NCI-H1436 (cell line): ENCODE measurements at places on chromosomes 3 and 15.

GRCh38 chr3:120528163-120528562 is 68.0 kb upstream of the NDUFB4 start:
- DNase-seq: no peak

DNA sequence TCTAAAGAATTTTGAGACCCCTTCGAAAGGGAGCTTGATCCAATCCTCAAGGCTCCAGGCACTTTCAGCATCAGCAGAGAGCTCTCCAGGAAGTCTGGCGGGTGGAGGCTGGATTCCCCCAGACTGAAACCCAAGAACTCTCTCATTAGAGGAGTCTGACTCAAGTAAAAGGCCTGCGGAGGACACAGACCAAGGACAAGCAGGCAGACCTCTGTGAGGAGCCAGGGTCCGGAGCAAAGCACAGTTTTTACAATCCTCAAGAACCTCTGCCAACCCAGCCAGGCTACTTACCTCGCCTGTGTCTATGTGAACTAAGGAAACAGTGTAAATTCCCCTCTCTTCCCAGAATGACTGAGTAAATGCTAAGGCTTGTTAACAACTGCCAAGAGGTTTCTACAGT is 86.2 kb downstream of the FBN1 start:
- DNase-seq: no peak

GRCh38 chr3:189710620-189711402 is 79.6 kb downstream of the TP63 start:
- no peak for DNase-seq

GRCh38 chr3:62774221-62774620 is 101.0 kb downstream of the CADPS start:
- DNase-seq: no peak

DNA sequence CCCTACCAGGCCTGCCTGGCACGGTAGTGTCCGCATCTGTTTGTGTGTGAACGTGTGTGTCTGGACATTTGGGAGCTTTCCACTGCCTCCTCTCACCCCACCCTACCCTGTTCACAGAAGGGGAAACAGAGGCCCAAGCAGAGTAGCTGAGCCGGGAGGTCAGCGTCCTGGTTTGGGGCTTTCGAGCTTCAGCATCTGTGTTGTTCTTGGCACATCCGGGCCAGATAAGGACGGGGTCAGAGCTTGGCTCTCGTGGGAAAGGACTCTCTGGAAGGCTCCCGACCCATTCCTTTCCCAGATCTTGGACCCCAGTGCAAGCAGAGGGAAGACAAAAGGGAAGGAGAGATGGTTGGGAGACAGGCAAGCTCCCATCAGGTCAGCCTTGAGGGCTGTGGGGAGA is 6.3 kb upstream of the PTH1R start:
- no peak for DNase-seq

DNA sequence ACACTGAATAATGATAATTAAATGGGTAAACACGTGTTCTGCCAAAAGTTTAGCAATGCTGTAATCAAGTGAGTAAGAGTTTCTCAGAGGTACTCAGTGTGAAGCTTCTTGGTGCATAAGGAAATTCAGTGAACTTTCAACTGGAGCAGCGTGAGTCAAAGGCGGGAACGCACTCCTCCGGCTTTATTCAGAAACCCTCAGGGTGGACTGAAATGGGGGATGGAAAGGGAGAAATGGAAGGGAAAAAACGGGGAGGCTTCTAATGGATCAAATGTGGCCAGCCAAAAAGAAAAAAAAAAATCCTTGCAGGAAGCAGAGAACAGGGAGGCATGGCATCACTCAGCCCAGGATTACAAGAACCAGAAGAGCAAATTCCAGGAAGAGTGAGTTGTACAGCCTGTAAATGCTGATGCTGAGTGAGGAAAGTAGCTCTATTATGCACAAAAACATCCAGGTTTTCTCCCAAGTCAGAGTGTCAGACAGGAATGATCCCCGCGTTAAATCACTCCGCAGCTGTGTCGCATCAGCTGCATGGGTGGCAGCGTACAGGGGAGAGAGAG is 85.3 kb downstream of the ASB7 start:
- DNase-seq: no peak

- DNase-seq: no peak
These were observed 34.1 kb downstream of the SMARCC1 start for GRCh38 chr3:47747558-47747957.

DNA sequence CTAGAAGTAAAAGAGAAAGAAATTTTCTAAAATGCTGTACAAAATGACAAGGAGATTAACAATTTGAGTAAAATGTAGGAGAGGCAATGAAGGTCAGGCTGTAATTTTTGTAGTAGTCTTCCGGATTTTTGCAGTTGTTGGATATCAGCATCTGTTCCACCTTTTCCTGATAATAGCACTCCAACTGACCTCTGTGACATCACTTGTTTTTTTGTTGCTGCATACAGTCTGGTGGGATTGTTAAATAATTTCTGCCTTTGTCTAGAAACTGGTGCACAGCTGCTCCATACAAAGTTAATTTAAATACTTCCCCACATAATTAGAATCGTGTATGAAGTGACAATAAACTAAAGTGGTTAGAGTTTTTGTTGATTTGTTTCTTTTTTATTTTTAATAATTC is 731.4 kb downstream of the PLOD2 start:
- no peak for DNase-seq

DNA sequence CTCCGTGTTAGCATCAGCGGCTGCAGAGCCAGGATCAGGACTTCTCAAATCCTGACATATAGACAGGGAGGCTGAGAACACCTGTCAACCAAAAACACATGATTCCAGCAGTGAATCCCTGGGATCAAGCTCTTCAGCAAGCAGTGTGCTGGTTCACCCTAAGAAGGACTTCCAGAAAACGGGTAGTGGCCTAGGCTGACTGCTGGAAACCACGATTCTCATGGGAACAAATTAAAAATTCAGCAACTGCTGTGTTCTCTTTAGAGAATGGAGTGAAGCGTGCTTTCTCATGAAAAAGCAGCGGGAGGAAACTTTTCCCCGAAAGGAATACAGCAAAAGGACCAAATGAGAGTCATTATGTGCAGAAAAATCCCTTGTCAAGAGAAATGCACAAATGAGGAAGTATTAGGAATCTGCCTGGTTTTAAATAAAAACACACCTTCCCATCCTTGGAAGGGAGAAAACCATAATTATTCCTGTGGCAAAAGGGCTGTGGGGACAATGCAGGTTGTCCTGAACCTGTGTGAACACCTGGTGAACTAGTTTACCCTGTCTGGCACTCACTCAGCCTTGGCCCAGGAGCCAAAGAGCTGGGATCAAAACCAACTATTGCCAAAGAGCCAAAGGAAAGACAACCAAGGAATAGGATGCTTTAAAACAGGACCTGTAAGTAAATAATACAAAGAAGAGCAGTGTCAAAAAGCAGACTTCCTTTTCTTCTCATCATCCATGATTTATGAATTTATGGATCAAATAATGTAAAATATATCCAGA is 13.4 kb downstream of the IL12A start:
- DNase-seq: no peak

DNA sequence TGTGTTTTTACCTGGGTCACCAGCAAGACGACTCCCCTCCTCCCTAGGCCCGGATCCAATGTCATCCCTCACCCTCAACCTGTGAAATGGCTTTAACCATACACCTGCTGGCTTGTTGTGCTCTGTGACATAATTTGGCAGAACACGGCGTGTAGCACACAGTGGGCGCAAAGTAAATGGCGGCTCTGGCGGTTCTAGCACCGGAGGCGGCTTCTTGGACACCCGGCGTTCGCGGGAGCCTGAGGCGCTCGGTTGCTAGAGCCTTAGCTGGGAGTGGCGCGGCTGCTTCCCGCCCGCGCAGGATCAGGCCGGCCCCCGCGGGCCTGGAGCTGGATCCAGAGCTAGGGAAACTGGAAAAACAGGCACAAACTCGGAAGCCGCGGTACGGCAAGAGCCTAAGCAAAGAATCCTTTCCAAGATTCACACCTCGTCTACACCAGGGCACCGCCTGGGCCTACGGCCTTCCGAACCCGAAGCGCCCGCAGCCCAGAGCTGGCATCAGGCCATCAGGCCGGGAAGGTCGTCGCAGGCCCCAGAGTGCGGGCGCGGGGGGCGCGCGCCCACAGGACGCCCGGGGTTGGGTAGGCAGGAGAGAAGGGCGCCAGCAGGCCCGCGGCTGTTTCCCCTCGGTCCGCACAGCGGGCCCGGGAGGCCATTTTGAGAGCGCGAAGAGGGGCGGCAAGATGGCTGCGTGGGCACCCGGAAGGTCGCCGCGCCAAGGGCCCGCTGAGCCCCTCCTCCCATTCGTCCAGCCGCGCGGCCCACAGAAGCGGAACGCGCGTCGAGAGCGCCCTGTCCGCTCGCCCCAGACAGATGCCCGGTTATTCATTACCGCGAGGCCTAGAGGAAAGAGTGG is 43.9 kb upstream of the POLG start:
- DNase-seq: no peak

DNA sequence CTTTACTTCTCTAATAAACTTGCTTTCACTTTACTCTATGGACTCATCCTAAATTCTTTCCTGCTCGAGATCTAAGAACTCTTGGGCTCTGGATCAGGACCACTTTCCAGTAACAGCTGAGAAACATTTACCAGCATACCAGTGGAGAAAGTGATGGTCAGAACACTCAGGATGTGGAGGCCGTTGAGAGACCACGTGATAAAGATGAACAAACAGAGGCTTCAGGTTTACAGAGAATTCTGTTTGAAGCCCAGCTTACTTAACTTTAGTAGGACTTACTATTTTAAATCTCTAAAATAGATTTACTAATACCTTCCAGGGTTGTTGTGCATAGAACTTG is 57.0 kb downstream of the FRMD4B start:
- no peak for DNase-seq

DNA sequence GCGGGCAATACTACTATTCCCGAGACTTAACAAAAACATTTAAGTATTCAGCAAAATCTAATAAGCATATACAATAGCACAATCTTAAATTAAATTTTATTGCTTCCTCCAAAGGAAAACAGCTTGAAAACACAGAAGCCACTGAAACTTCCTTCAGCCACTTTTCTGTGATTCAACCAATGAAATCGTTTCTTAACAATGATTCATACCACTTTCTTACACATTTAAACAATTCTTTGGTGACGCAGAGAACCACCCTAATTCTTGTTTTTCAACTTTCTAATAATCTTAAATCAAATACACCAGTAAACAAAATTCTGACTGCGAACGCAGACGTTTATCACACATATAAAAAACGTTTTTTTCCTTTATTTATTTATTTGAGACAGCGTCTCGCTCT is 4.1 kb downstream of the TJP1 start:
- DNase-seq: no peak

DNA sequence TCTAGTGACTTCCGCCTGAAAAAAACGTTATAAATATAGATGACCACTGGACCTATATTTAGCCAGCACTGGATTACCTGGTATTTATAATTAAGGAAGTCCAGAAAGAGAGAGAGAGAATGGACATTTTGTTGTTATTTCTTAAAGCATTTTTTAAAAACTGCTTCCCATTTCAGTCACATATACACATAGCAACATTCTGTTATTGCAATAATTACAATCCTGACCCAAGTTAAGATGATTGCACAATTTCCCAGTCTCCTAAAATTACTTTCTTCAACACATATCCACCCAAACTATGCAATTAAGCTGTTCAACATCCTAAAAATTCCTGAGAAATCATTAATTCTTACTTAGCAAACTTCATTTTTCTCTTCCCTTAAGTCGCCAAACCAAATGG is 37.7 kb downstream of the PCSK6 start:
- DNase-seq: no peak

GRCh38 chr3:48747015-48747615 is 30.1 kb upstream of the IP6K2 start:
- no peak for DNase-seq

DNA sequence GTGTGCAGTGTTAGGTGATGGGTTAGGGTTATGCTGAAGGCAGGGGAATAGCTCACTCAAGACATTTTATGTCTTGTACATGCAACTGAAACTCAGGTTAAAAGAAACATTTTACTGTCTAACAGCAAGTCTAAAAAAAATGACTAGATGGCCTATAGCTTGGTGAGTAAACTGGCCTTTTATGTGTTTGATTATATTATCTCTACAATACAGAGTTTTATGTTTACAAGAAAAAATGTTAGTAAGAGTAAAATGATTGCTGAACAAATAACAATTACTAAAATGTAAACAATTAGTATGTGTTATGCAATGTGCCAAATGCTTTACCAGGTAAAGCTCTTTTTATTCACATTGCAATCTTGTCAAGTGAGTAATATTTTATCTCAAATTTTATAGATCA is 1039.6 kb downstream of the ROBO2 start:
- no peak for DNase-seq

GRCh38 chr15:36814708-36815107 is 235.3 kb downstream of the CDIN1 start:
- no peak for DNase-seq

GRCh38 chr3:56059731-56060130 is 408.5 kb downstream of the ERC2 start:
- no peak for DNase-seq

DNA sequence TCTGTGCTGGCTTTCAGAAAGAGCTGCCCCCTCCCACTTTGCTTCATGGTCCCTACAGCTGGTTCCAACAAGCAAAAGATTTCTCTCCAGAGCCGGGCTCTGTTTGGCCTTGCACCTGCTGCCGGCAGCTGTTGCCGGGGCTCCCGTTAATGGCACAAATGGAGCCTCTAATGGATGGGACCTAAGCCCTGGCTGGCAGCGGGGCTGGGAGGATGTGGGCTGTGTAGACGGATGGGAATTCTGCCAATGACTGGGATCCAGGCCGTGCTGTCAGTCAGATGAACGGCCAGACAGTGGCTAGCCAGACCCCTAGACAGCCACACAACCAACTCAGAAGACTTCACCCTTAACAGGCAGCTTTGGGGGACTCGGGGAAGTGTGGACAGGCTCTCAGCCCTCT is 88.0 kb downstream of the RPLP1 start:
- peak; percentile 71 for DNase-seq

- DNase-seq: no peak
These were observed 9.6 kb downstream of the LRRK1 start for GRCh38 chr15:100928632-100929280.

DNA sequence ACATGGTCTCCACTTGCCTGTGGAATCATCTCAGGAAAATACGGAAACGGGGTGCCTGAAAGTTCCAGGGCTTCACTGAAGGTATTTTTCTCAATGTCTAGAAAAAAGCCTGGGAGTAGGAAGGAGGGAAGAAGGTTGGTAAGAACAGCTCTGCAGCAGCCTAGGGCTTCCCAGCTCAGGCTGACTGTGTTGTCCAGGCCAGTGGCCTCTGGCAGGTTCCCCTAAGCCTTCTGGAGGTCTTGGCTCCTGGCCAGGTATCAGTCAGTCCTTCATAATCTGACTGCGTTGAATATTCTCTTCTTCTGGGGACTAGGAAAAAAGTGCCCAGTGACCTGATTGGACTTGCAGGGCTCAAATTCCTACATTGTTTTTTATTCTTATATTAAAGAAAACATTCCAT is 38.6 kb downstream of the SSR3 start:
- no peak for DNase-seq

DNA sequence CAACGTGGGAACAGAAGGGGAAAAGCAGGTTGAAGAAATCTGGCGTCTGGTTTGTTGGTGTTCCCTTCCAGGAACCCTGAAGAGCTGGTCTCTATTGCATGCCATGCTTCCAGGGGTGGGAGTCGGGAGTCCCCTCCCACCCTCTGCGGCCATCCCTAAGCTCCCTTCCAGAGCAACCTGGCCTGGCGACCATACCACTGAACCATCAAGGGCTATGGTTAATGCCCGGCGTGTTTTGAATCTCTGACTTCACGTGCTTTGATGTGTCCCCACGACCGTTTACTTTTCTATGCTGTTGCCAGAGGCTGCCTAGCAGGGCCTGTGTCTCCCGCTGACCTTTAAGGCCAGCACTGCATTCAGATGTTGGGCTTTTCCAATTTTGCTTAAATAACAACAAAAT is 696 bp upstream of the SNRK start:
- DNase-seq: no peak
